HAP-1 (cell line): ENCODE measurements at places on chromosomes 1 and 21.

DNA sequence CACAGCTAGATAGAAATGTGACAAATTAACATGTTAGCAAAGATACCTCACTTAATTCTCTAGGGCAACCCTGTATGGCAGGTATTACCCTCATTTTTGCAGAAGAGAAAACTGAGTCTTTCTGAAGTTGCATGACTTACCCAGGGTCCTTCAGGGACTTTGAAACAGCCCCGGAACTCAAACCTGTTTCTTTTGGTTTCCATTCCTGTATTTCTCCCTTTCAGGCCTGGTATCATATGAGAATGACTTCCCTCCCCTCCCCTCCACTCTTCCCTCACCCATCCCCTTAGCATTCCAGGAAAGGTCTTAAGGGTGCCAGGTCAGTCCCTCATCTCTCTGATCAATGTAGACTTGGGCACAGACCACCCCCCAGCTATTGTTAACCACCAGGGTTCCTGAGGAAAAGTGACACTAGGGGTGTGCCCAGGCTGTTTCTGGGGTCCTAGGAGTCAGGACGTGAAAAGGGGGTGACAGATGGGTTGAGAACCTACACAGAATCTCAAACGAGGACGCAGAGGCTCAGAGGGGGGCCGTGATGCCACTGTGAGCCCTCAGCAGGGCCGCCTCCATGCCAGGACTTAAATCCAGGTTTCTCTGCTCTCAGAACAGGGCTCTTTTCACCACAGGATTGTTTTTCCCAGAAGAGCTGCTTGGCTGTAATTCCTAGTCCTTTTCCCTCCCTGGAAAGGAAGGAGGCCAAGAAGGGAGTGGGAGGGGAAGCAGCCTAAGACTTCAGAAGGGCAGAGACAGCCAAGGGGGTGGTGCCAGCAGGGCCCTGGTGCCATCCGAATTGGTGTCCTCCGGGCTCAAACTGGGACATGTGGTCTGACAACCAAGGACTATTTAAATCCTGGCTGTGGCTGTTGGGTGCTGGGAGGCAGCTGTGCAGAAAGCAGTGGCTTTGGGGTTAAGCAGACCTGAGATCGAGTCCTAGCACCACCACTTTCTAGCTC lies 2.1 kb upstream of the WASF2 start:
- DNase-seq, result no peak

GRCh38 chr1:64493831-64494230 lies 23.9 kb downstream of the CACHD1 start:
- DNase-seq, result peak; percentile 83

DNA sequence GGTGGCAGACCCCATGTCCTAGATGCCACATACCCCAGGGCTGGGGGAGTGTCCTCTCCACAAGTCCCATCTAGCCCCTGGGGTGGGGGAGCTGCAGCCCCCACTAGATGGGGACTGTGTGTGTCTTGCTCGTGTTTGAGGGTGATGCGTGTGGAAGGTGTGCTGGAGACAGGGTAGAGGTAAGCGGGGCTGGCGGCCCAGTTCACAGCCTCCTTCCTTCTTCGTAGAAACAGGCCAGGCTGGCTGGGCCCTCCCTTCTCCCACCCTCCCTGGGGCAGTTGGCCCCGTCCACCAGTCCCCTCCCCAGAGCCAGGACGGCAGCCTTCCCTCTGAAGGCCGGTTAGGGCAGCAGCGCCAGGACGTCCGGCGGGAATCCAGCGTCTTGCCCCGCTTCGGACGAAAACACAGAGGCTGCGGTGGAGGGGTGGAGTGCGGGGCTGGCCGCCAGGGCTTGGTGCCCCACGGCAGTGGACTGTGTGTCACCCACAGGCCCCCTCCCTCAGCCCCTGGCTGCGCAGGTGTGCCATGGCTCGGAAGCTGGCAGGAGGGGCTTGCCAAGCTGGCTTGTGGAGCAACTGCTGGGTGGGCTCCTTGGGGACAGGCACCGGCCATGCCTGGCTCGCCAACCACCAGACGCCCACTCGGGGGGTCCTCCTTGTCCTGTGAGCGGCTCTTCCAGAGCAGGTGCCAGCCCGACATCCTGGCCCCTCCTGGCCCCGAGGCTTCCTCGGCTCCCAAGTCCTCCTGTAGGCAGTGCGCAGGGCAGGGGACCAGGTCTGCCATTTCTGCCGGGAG lies 3.6 kb downstream of the PRDM16 start:
- no peak for DNase-seq

DNA sequence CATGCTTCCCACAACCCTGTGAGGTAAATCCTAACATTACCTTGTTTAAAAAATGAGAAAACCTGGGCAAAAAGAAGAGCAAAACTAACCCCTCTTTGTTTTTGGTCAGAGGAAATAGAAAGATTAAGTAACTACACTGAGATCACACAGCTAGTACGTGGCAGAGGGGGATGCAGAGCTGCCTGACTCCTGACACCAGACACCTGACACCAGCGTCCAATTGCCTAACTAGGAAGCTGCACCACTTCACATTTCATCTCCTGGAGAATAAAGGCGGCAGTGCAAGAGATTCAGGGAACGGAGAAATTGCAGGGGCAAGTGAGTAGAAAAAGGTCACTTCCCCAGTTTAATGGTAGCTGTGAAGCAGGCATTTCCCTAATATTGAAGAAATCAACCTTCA lies 229.3 kb upstream of the PTBP2 start:
- DNase-seq, result no peak

GRCh38 chr1:204852854-204853253 lies 17.8 kb upstream of the NFASC start:
- DNase-seq, result no peak

DNA sequence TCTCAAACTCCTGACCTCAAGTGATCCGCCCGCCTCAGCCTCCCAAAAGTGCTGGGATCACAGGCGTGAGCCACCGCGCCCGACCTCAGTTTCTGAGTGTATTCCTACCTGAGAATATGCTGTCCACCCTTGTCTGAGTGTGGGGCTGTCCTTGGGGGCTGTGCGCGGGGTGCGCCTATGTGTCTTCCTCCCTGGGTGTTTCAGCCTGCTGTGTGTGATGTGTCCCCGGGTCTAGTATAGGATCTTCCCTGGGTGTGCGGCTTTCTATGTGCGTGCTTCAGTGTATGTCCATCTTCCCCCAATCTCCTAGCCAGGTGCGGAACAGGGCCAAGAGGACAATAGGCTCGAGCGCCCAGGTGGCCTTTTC lies 8.3 kb upstream of the ID3 start:
- DNase-seq, result peak; percentile 34

GRCh38 chr1:160149716-160150115 lies 1.7 kb upstream of the ATP1A4 start:
- no peak for DNase-seq

- DNase-seq, result no peak
These were observed 126.5 kb downstream of the ADSS2 start for GRCh38 chr1:244325056-244325758.

GRCh38 chr1:202964791-202965410 lies 2.2 kb downstream of the CYB5R1 start:
- DNase-seq, result no peak

GRCh38 chr1:25683177-25683576 lies 66.6 kb downstream of the MAN1C1 start:
- DNase-seq, result no peak

- DNase-seq, result no peak
These were observed 248.1 kb upstream of the FMN2 start for GRCh38 chr1:239843541-239843940.

- DNase-seq, result no peak
These were observed 3.5 kb upstream of the FCMR start for GRCh38 chr1:206925106-206925736.

- DNase-seq, result peak; percentile 77
These were observed 2.4 kb upstream of the C8B start for GRCh38 chr1:56967900-56968832.

DNA sequence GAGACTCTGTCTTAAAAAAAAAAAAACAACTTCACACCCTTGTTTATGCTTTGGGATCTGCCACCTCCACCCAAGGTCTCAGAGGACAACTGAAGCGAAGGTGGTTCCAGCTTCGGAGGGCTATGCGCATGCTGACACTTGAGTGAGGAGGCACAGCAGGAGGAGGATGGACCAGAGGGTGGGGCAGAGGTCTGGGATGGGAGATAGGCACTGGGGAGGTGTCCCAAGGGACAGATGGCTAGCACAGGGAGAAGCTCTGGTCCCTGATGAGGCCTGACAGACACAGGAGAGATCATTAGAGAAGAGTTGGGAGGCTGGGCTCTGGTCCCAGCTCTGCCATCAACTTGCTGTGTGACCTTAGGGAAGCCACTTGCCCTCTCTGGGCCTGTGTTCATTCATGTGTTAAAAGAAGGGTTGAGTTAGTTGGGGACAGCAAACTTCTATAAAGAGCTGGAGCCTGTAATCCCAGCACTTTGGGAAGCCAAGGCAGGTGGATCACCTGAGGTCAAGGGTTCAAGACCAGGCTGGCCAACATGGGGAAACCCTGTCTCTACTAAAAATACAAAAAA lies 16.8 kb downstream of the E2F2 start:
- DNase-seq, result no peak

- peak; percentile 53 for DNase-seq
These were observed 112.2 kb downstream of the NR5A2 start for GRCh38 chr1:200139661-200140250.

DNA sequence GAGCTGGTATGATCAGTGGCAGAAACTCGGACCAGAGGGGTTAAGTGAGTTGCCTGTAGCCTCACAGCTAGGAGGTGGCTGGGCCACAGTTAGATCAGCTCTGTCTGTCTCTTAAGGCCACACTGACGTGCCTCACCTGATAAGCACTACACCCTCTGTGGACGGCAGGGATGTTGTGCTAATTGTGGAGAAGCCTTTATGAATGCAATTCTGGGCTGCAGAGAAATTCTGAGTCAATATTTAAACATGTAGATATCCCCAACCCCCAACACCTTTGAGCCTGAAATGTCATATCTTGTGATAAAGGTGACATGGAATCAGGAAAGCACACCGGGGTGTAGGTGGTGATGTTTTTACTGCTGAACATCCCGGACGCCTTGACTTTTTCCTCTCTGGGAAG lies 88.3 kb downstream of the KCNJ6 start:
- DNase-seq, result no peak

DNA sequence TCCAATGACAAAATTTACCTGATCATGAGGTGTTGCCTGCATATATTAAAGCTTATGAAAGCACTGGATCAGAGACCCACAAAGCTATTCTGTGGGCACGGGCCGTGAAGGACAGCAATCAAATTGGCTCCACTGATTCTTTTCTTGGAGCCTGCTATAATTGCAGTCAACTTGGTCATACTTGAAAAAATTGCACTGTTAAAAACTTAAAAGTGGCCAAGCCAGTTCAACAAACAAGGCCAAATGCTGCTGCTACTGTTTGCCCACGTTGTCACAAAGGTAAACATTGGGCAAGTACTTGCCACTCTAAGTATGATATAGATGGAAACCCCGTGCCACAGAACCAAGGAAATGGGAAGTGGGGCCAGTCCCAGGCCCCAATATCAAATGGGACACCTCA lies 37.8 kb downstream of the CYP4A11 start:
- no peak for DNase-seq
